Mucosa of descending colon (tissue), 3 donors: ENCODE measurements at places on chromosomes 3 and 15.

DNA sequence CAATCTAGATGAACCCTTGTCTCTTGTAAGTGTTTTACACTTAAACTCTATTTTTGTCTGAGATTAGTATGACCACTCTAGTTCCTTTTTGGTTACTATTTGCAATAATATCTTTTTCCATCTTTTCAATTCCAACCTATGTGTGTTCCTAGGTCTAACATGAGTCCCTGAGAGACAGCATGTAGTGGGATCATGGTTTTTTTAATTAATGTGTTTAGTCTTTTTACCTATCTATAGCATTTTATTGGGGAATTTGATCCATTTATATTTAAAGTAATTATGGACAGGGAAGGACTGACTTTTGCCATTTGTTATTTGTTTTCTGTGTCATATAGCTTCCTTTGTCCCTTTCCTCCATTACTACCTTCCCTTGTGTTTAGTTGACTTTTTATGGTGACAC, 21.7 kb downstream of the TNFSF10 start:
- DNase-seq: no peak

- no peak for DNase-seq
These were observed 44.6 kb upstream of the SLC4A7 start for GRCh38 chr3:27528791-27529190.

DNA sequence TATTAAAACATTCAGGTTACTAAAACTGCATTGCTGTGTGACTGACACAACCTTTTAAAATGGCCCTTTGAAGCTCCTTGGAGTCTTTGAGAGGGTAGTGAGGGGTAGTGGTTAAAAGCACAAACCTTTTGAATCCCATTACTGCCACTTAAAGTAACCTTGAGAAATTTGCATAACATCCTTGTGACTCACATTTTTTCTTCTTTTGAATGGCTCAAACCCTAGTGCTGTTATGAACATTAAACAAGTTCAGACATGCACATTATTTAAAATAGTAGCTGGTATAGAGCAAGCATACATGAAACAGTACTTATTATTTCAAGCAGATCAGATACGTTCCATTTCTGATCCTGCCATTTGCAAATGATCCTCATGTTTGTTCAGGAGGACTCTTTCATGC, 3.7 kb upstream of the CLDN1 start:
- no peak for DNase-seq

GRCh38 chr3:67094167-67094566, 96.1 kb downstream of the KBTBD8 start:
- peak; percentile 22 for DNase-seq

DNA sequence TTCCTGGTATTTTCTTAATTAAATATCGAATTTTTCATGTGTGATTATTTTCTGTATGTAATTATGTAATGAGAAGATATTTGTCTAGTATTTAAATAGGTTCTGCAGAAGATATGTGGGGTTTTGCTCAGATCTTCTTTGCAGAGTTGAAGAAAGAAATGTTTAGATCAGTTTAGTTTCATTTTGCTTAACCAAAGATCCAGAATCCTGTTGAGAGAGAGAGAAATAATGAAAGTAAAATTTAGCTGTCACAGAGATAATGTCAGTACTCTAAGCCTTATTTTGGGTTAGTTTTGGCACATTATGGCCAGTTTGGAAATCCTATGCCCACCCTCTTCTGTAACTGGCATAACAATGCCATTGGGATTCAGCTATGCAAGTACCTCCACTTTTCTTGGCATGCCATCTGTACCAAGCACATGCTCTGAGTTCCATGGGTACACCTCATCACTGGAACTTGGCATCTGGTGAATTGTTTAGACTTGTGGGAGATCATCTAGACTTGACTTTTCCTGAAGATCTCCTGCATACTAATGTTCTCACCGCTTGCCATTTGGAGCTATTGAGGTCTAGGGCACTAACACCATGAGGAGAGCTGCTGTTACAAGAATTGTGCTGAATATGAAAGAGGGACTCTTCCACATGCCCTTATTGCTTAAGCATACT, 30.9 kb downstream of the PLSCR1 start:
- DNase-seq: no peak

- DNase-seq: no peak
These were observed 203.4 kb downstream of the FOXP1 start for GRCh38 chr3:71380096-71380495.

DNA sequence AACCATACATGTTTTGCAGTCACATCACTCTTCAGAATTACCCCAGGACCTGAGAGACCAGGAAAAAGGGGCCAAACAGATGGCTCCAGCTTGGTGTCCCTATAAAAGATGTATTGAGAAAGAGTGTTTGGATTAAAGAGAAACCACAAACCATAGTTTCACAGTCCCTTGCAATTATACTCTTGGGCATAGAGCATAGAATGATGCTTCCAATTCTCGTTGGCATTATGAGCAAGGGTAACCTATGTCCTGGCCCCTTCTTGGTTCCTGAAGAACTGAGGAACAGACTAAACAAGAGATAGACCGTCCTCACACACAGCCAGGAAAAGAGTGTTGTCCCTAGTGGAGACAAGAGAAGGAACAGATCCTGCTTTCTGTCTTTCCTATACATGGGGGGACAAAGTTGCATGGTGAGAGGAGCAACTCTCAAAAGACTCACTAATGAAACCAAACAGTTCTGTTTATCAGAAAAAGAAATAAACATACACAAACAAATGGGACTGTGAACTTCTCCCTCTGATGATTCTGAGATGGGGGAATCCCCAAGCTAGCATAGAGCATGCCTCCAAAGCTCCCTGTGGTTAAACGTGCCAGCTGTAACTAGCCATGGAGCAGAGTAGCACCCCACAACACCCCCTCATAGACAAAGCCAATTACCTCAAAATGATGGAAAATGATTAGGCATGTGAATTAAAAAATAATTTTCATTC, 908.6 kb downstream of the NTRK3 start:
- no peak for DNase-seq

- no peak for DNase-seq
These were observed 280.8 kb downstream of the SHQ1 start for GRCh38 chr3:72567474-72567873.

GRCh38 chr15:79724312-79724711, 172.5 kb downstream of the MTHFS start:
- no peak for DNase-seq

DNA sequence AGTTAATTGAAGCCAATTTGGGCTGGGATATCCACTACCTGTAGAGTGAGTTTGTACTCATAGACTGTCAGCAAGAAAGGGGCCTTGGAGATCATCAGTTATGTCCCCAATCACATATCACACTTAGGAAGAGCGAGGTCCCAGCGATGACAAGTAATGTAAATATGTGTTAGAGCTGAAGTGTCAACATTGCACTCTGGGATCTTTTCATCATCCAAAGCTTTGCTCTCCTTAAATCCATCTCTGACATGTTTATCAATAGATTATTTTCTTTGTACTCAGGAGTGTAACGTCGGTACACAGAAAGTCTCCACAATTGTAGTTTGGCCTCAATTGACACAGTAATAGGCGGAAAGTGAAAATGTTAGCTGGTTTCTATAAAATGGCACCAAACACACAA, 113.7 kb upstream of the TPRG1 start:
- no peak for DNase-seq

- no peak for DNase-seq
These were observed 27.6 kb upstream of the C15orf39 start for GRCh38 chr15:75174102-75174501.

DNA sequence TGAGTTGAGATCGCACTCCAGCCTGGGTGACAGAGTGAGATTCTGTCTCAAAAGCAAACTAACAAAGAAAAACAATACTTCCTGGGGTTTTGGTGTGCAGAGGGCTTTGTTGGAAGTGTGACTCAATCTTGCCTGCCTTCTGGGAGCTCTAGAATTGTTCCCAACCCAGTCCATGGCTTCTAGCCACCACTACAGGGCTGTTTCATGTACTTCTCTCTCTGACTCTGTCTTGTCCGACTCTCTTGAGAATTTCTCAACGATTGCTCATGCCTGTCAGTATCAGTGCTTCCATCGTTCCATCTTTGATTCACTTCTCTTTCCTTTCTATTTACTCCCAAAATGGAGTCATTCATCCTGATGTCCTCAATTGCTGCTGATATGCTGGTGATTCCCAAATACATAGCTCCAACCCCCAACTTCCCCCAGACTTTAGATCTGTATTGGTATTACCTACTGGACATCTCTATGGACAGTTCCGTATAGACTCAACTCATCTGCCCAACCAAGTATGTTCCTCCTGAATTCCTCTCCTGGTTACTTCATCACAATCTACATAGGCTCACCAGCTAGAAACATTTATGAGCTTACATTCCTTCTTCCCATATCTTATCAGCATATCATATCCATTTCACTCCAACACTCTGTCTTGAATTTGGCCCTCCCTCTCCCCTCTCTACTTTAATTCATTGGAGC, 1.8 kb upstream of the AP2M1 start:
- DNase-seq: no peak

DNA sequence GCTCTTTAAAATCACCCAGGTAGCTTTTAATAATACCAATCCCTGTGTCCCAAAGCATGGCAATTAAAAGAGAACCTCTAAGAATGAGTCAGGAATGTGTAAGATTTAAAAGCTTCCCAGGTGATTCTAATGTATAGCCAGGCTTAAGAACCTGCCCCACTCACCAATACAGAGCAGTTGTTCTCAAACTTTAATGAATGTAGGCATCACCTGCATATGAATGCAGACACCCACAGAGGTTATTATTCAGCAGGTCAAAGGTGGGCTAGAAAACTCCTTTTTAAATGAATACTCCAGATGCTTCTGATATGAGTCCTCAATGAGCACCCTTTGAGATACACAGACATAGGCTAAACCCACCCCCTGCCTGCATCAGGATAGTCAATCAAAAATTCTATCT, 298.1 kb upstream of the KCNMB2 start:
- no peak for DNase-seq

DNA sequence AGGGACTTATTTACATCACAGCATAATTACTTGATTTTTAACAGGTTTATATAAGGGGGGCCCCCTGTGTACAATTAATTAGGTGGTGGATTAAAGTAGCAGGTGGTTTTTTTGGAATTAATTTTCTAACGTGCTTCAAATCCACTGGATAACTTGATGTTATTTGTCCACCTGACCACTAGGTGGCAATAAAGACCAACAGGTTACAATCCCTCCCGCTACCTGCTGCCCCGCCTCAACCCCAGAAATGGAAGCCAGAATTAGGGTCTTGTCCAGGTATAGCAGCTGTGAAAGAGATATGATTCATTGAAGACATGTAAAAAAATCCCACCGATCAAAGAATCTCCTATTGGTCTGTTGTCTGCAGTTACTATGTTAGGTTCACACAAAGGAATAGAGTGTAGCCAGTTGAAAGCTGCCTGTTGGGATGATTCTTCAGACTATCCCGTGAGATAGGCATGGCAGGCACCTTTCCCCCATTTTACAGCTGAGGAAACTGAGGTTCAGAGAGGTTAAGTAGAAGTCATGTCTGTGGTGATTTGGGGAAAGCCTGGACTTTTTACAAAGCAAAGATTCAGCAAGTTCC, 44.0 kb downstream of the MFSD1 start:
- peak; percentile 33 for DNase-seq

GRCh38 chr3:190051641-190052040, 69.1 kb downstream of the P3H2 start:
- no peak for DNase-seq

DNA sequence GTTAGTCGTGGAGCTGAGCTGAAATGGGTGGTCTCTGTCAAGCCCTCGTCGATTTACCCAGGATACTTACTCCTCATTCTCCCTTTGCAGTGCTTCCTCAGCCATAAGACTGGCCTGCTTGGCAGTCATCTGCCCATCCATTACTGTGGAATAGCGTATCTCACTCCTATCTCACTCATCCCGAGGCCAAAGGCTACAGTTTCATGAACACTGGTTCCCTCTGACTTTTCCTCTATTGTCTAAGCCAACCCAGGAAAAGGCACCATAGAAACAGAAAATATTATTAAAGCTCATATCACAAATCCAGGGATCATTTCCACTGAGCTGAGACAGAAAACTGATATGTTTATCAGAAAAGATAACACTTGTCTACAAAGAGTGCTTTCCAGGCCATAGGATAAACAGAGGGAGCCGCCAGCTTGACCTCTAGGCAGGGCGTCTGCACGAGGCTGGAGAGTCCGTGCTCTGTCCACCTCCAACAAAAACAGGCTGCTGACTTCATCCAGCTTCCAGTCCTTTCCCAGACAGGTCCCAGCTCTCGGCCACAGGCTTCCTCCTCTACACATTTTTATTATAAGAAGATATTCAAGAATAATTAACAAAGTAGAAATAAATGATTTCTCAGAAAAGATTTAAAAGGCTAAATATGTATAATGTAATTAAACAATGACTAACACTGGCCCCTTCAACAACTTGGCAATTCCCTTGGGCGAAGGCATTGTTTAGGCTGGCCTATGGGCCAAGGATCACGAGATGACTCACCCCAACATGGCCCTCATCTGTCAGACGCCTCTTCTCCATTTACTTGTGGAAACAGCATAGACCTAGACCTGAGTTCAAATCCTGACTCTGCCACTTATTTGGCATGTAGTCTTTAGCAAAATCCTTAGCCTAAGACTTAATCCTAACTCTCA, 27.4 kb upstream of the BOC start:
- no peak for DNase-seq

- no peak for DNase-seq
These were observed 157.4 kb upstream of the LRTM1 start for GRCh38 chr3:55085231-55085630.

- DNase-seq: no peak
These were observed 115.9 kb upstream of the LPP start for GRCh38 chr3:188037965-188038581.

DNA sequence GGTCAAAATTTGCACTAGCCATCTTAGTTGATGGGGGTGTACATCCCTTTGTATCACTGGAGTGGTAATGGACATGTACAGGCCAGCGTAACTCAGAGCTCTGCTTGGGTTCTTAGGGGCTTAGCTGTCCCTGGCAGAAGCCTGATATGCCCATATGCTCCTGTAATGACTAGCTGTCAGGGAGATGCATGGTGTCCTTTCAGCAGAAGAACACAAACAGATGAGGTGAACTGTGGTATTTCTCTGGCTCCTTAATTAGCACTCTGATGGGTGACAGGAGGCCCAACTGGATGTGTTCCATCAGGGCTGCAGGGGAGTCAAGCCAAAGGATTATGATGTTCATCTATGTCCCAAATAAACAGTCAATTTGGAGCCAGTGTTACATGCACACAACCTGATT, 774.5 kb downstream of the AGBL1 start:
- no peak for DNase-seq

DNA sequence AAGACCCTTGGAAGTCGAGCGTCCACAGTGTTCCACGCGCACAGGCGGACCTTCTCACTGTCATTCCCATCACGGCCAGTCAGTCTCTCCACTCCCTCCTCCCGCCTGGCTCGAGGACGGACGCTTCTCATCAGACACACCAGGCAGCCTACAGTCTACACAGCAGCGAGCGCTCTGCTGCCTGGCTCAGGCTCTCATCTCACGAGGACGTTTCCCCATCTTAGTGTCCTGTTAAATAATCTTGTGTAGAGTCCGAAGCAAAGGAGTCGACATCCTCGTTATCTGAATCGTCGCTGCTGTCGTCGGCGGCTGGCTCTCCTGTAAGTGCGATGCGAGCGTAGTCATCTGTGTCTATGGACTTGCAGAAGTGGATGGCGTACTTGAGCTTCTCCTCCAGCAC, 12.4 kb upstream of the OCA2 start:
- no peak for DNase-seq

GRCh38 chr3:155870133-155870944, at the start of gene GMPS:
Gene GMPS (plus strand): TSS chr3:155870650. CDS start chr3:155870871, 221 bp downstream.
- peak; percentile 95 for DNase-seq

- DNase-seq: no peak
These were observed 87.3 kb downstream of the TFG start for GRCh38 chr3:100796556-100796955.

- no peak for DNase-seq
These were observed 248.8 kb downstream of the NSUN3 start for GRCh38 chr3:94311651-94312050.
